Uterus (tissue), 4 donors: ENCODE measurements at places on chromosomes 1 and 21.

DNA sequence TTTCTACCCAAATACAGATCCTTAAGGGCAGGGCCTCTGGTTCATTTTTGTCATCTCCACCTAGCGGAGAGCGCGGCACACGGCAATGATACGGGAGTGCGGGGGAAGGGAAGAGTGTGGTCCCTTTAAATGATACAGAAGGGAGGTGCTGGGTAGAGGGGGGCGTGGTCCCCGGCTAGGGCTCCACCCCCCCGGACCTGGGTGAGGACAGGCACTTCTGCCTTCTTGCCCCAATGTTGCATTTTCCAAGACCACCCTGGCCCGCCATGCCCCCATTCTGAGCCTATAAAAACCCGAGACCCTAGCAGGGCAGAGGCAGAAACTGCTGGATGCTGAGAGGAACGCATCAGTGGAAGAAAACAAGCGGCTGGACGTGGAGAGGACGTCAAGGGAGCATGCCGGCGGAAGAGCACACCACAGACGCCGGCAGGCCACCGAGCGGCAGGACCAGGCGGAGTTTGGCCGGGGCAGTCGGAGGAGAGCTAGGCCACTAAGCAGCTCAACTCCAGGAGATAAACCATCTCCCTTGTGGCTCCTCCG, 30.0 kb downstream of the LRRC3 start:
- no peak for DNase-seq

DNA sequence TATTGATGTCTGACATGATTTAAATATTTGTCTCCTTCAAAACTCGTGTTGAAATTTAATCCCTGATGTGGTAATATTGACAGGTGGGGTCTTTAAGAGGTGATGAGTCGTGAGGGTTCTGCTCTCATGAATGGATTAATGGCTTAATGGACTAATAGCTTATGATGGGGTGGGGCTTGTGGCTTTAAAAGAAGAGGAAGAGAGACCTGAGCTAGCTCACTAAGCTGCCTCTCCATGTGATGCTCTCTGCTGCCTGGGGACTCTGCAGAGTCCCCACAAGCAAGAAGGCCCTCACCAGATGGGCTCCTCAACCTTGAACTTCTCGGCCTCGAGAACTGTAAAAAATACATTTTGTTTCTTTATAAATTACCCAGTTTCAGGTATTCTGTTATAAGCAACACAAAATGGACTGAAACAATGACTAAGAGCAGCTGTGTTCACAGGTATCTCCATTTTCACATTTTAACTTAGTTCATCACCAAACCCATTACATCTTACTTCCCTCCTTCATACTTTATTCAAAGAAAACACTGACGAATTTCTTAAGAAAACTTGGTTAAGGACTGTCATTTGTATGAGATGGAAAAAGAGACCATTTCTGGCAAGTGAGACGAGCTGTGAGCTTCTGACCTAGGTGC, 12.1 kb upstream of the AIM2 start:
- no peak for DNase-seq

DNA sequence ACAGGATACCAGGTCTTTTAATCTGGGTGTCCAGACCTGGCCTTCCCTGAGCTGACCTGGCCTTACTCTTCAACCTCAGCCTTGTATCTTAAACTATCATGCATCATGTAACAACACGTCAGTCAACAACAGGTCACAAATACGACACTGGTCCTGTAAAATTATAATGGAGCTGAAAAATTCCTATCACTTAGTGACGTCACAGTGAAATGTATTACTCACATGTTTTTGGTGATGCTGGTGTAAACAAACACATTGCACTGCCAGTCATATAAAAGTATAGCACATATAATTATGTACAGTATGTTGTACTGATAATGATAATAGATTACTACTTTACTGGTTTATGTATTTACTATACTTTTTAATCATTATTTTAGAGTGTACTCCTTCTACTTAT, 31.5 kb downstream of the ESRRG start:
- no peak for DNase-seq

DNA sequence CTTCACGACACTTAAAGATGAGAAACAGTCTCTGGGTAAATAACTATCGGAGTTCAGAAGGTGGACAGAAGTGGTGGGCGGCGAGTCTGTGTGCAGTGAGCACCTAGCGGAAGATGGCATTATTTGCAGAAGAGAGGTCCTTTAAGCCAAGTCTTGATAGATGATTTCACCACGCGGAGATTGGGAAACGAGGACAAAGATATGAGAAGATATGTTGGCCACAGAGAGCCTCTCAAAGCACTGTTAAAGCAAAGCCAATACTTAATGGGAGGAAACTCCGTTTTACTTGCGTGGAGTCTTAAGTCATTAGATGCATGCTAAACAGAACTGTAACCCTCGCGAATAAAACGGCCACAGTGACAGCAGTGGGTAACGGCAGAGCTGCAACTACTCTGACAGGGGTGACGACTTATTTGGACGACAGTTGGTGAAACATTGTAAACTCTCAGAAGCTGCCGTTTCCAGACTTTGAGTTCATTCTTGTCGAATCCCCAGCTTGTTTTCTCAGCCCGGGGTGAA, 577 bp upstream of the CEP350 start:
- DNase-seq = peak; percentile 59

GRCh38 chr1:26583646-26584485, 54.3 kb downstream of the RPS6KA1 start:
- DNase-seq = no peak

GRCh38 chr1:46577671-46578070, 26.2 kb upstream of the KNCN start:
- DNase-seq = no peak

DNA sequence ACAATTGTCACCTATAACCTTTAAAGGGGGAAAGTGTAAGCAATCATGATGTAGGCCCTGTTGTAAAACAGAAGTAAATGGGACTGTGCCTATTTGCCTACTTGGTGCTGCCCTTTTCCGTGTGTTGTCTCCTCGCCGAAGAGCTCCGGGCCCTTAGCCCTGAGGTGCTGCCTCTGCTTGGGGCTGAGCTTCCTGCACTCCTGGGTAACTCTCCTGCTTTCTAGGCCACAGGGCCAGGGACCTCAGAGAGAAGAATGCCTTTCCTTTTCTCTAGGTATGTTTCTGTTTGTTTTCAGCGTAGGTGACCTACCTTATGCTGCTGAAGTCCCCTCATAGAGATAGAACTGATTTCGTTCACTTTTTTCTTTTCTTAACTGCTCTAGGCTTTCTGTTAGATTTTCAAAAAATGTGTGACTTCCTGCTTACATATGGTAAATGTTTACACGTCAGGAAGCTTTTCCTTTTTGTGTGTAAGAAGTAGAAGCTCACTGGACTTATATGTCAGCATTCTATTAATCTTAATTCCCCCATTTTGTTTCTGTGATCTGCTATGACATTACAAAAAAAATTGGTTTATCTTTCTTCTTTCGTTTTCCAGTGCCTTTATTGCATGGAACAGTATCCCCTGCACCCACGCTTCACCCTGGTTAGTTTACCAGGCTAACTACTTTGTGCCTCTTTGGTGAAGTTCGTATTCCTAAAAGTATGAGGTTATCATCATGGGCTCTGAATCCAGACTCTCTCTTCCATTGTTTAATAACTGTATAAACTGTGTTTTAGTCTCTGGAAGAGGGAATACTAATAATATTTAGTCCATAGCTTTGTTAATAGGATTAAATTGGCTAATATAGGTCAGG, 61.7 kb downstream of the ITSN1 start:
- DNase-seq = no peak

DNA sequence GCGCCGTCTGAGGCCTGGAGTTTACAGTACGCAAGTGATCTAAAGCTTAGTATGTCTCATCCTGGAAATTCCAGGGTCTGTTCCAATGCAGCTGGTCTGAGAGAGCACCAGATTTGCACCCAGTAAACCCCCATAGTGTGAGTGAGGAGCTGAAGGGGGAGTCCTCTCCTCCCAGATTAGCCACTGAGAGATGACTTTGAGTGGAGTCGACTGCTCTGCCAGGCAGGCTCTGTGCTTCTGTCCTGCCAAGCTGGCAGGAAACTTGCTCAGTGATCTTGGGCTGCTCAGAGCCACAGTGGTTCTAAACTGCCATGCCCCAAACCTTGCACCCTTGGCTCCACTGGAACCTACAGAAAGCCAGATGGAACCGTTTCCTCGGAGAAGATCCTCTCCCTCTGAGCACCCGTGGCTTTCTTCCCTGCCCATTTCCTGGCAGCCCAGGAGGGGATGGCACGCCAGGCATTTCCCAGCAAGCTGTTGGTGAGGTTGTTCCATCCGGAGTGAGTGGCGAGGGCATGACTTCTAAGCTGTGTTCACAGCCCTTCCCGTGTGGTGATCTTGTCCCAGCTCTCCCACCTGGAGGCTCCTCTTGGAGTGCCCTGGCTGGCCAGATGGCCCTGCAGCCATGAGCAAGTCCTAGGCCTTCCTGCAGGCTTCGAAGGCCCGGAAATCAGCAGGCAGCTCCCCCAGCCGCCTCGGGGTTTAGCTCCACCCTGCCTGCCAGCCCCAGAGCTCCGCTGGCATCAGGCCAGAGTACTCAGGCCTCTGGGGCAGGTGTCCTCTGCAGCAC, 125.9 kb upstream of the VAMP3 start:
- DNase-seq = no peak

DNA sequence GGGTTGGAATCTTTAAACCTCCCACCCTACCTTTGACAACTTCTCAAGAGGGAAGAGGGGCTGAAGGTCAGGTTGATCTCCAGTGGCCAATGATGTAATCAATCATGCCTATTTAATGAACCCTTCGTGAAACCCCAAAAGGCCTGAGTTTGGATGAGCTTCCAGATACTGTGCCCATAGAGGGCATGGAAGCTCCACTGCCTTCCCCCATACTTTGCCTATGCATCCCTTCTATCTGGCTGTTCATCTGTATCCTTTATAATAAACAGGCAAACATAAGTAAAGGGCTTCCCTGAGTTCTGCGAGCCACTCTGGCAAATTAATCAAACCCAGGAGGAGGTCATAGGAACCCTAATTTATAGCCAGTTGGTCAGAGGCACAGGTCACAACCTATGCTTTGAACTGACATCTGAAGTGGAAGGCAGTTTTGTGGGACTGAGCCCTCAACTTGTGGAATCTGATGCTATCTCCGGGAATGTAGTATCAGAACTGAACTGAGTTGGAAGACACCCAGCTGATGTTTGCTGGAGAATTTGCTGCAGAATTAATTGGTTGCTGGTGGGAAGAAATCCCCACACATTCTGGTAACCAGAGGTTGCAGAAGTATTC, 24.8 kb downstream of the S100A10 start:
- DNase-seq = no peak

DNA sequence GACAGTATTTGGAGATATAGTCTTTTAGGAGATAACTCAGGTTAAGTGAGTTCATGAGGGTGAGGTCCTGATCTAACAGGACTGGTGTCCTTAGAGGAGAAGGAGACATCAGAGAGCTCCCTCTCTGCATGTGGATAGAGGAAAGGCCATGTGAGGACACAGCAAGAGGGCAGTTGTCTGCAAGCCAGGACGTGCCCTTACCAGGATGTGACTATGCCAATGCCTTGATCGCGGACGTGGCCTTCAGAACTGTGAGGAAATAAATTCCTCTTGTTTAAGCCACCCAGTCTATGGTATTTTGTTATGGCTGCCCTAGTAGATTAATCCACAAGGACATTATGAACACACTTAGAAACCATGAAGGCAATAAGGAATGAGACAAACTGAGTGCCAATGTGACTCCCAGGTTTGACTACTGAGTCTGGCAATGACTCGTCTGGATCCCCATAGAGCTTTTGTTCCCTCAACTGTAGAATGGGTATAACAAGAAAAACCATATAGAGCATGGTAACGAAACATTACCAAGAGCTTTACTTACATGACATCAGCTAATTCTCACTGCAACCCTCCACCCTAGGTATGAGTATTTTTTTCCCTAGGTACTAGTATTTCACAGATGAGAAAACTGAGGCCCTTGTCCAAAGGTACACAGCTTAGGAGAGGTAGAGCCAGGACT, 6.5 kb downstream of the URB1 start:
- no peak for DNase-seq

DNA sequence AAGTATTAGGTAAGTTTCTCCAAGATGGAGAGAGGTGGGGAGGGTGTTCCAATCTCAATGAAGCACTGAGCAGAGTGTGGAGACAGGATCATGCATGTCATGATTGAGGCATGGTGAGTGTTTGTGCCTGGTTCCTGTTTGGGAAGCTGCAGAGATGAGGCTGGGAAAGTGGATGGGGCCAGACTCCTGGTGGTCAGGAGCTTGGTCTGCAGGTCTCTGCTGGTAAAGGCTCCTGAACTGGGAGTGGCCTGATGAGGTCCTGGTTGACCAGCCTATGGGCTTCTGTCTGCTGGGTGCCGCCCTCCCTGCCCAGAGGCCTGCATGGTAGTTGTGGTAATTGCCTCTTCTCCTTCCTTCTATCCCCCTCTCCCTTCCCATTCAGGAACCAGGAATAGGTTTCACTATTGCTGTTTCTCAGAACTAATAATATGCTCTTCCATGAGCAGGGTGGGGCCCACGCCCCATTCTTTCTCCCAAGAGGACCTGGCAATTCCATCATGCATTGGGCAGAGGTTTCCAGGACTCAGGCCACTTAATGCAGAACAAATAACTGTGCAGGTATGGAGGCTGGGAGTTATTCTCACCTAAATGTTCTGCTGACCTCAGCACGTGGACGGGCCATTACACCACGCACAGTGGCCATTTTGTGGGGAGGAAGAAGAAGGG, 24.5 kb downstream of the PROK1 start:
- DNase-seq = no peak

GRCh38 chr21:32570456-32570855, 14.9 kb downstream of the TCP10L start:
- no peak for DNase-seq

DNA sequence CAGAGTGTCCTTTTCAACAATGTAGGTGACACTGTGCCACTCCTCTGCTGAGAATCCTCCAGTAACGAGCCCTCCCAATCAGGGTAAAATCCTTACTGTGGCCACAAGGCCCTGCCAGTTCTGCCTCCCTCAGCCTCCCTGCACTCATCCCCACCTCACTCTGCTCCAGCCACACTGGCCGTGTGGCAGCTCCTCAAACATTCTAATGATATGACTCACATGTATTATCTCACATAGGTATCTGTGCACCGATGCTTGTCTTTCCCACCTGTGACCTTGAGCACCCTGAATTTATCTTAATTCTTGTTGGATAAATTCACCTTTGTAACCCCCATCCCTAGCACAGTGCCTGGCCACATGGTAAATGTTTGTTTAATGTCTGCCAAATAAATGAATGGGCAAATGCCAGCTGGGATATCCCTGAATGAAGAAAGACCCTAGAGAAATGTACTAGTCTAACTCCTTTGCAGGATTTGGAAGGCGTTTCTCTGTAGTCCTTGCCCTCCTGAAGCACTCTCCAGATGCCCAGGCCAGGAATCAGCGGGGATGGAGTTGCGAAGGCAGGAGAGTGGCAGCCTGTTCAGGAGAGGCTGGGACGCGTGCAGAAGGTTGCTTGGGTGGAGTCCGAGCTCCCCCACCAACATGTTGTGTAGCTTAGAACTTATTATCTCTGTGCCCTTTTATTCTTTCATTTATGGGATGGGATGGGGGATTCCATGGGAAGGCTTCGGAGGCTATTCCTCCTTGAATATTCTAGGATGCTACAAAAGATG, 106.0 kb downstream of the TMEM53 start:
- DNase-seq = no peak

GRCh38 chr1:180256341-180257027, 26.4 kb downstream of the LHX4 start:
- DNase-seq = no peak

GRCh38 chr1:1539310-1540089, 924 bp downstream of the TMEM240 start:
- peak; percentile 54 for DNase-seq

GRCh38 chr1:115678141-115678540, 36.4 kb downstream of the VANGL1 start:
- DNase-seq = no peak
